ENCODE measurements at places on chromosomes 3 and 15. TPM values are rescaled to one million over a fixed set of nuclear protein-coding genes. Genes with fewer than 3 reads are reported as not detected.
A peak's percentile ranks its signal among the peaks of the same experiment; 100 is the strongest.

CADPS gene
- total RNA-seq = 0.26 TPM

NDN gene
- 54.7 TPM for total RNA-seq

CACNA1D gene
- total RNA-seq = 208 TPM

- DNase-seq = no peak
- no peaks in the 10 kb centered on the region for H3K36me3 ChIP-seq
- peaks cover 3% of the 10 kb centered on the region for H3K27me3 ChIP-seq
- no peak overlapping the region for H3K27ac ChIP-seq
- H3K4me3 ChIP-seq = no peak overlapping the region
- no peaks in the 10 kb centered on the region for H3K4me1 ChIP-seq
Measured at GRCh38 chr3:10775828-10776227, 40.2 kb upstream of the SLC6A11 start.

DNA sequence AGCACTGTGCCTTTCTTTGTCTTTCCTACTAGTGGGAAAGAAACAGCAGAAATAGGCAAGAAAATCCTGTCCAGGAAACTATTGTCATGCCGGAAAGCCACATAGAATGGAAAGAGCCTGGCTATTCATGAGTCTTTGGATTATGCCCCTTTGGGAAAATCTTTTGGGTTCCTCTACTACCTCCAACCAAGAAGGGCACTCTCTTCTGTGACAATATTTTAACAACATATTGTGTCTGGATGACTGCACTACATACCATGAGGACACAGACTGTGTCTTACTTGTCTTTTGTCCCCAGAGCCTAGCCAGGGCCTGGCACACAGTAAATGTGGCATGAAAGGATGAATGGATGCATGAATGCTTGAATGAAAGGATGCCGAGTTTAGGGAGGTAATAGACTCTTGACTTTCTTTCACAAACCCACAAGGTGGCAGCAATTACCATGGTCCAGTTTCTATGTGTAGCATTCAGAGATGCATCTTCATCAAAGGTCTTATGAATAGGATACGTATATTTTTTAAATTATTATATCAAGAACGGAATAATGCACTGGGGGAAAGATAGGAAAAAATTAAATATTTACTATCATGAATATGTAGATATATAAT is 30.3 kb downstream of the ARL14 start:
- no peaks in the 10 kb centered on the region for H3K27me3 ChIP-seq
- peak; percentile 34 for DNase-seq
- no peak overlapping the region for H3K27ac ChIP-seq
- H3K36me3 ChIP-seq = no peaks in the 10 kb centered on the region

DNA sequence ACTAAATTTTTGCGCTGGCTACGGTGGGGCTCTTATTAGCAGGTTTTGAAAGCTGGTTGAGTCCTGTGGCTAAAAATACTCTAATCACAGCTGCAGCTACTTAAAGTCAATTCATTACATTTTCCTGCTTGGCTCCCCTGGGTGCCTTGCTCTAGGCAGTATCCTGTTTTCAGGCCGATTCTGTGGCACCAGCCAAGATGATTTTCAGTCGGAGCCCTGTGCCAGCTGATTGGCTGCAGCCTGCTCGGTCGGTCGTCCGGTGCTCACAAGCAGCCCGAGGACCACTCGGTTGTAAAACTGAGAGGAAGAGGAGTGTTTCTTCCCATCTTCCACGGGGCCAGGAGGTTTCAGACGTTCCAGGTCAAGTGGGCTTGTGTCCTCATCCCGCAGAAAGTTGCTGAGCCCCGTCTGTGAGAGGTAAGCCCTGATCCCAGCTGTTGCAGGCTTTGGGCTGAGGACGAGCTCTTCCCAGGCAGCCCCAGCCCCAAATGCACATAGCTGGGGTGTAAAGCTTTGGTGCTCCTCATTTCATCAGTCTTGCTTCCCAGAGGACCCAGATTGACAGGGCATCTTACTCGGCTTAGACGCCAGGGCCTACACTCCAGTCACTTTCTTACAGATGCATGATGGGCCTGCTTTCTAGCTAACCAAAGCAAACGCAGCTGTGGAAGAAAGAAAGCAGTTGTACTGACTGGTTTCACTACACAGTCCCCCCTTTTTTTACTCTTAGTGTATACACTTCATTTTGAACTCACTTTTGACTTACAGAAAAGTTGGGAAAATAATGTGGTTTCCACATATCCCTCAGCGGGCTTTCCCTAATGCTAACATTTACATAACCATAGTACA is 15.9 kb downstream of the LYSMD4 start:
- no peak overlapping the region for H3K27ac ChIP-seq
- DNase-seq = no peak
- H3K36me3 ChIP-seq = peaks cover 21% of the 10 kb centered on the region
- H3K4me1 ChIP-seq = peaks cover 25% of the 10 kb centered on the region

DNA sequence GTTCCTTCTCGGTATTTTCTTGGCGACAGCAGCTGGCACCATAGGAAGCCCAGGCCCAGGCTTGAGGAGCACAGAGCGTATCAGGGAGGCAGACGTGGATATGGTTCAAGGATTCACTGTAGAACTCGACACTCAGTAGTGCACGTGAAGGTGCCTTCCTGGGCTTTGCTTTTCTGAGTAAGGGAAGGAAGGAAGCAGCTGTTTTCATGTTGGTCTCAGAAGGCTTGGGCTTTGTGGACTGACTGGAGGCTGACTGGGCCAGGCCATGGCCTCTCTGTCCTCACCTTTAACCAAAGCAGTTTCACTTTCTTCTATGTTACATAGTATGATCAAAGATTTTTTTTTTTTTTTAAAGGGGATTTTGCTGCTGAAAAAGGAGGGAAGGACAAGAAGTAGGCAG is 6.9 kb upstream of the GHRL start:
- H3K27me3 ChIP-seq = peaks cover 4% of the 10 kb centered on the region
- peak overlapping the region; percentile 73 for H3K4me3 ChIP-seq
- peaks cover 53% of the 10 kb centered on the region for H3K36me3 ChIP-seq
- peaks cover 22% of the 10 kb centered on the region for H3K4me1 ChIP-seq
- peak overlapping the region; percentile 42 for H3K27ac ChIP-seq
- no peak for DNase-seq

- H3K4me1 ChIP-seq = peaks cover 30% of the 10 kb centered on the region
- no peak overlapping the region for H3K27ac ChIP-seq
- H3K4me3 ChIP-seq = no peak overlapping the region
- no peak for DNase-seq
- no peaks in the 10 kb centered on the region for H3K36me3 ChIP-seq
Measured at GRCh38 chr3:18127174-18127858, 297.8 kb downstream of the SATB1 start.

DNA sequence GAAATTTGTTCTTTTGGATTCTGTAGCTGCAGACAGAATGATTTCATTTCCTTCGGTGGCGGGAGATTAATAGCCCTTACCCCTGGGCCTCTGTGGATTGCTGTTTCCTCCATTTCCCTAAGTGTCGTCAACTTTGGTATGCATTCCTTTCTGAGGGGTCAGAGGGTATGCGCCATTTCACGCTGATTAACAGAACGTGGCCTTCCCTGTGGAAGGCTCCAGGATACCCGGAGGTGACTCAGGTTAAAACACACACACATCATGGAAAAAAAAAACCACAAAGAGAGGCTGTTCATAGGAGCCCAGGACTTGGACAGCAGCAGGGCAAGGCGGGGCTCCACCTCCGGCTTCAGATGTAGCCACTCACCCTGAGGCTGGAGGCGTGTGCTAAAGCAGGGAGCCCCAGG is 51.9 kb downstream of the EPHB1 start:
- no peak overlapping the region for H3K4me3 ChIP-seq
- H3K27ac ChIP-seq = no peak overlapping the region
- peaks cover 25% of the 10 kb centered on the region for H3K4me1 ChIP-seq
- no peak for DNase-seq

DNA sequence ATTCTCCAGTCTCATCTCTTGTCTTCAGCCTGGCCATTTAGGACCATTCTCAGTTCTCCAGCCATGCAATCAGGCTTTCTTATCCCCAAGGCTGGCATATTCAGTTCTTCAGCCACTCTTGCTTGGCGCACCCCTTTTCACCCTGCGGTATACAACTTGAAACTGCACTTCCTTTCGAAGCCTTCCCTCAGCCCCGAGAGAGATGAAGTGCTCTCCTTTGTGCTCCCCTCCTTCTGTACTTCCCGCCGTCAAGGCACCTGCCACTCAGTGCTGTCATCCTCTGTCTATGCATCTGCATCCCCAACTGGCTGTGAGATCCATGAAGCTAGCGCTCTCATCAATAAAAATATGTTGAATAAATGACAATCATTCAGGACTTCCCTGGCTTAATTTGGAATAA is 45.7 kb downstream of the MORC1 start:
- H3K4me1 ChIP-seq = peaks cover 29% of the 10 kb centered on the region
- no peak for DNase-seq

GRCh38 chr15:92886042-92886537 is 14.0 kb upstream of the CHD2 start:
- DNase-seq = no peak
- peaks cover 34% of the 10 kb centered on the region for H3K4me1 ChIP-seq
- peaks cover 19% of the 10 kb centered on the region for H3K27me3 ChIP-seq
- peaks cover 55% of the 10 kb centered on the region for H3K36me3 ChIP-seq
- no peak overlapping the region for H3K27ac ChIP-seq

GRCh38 chr15:37107071-37107743 is 6.9 kb upstream of the MEIS2 start:
- H3K36me3 ChIP-seq = no peaks in the 10 kb centered on the region
- H3K4me1 ChIP-seq = peaks cover 37% of the 10 kb centered on the region
- peaks cover 25% of the 10 kb centered on the region for H3K27me3 ChIP-seq
- H3K27ac ChIP-seq = no peak overlapping the region
- peak overlapping the region; percentile 43 for H3K4me3 ChIP-seq

NR1D2 gene
- 17.2 TPM for total RNA-seq

MYO5A gene
- 9.1 TPM for total RNA-seq

GRCh38 chr3:186375443-186375842 is 13.4 kb upstream of the DGKG start:
- DNase-seq = no peak
- H3K4me3 ChIP-seq = no peak overlapping the region
- no peaks in the 10 kb centered on the region for H3K36me3 ChIP-seq
- peaks cover 6% of the 10 kb centered on the region for H3K27me3 ChIP-seq
- peaks cover 11% of the 10 kb centered on the region for H3K4me1 ChIP-seq
- H3K27ac ChIP-seq = no peak overlapping the region

TMCO5A gene
- not detected for total RNA-seq

GRCh38 chr3:172211123-172211522 is 171.7 kb downstream of the FNDC3B start:
- H3K4me1 ChIP-seq = peaks cover 20% of the 10 kb centered on the region
- peaks cover 16% of the 10 kb centered on the region for H3K36me3 ChIP-seq
- peaks cover 13% of the 10 kb centered on the region for H3K27me3 ChIP-seq
- no peak overlapping the region for H3K27ac ChIP-seq

ABI3BP gene
- total RNA-seq = 0.26 TPM

GRCh38 chr3:196927571-196928453 is 14.5 kb downstream of the NCBP2 start:
- H3K36me3 ChIP-seq = peaks cover 36% of the 10 kb centered on the region
- no peak overlapping the region for H3K27ac ChIP-seq
- DNase-seq = no peak
- H3K4me1 ChIP-seq = no peaks in the 10 kb centered on the region

DNA sequence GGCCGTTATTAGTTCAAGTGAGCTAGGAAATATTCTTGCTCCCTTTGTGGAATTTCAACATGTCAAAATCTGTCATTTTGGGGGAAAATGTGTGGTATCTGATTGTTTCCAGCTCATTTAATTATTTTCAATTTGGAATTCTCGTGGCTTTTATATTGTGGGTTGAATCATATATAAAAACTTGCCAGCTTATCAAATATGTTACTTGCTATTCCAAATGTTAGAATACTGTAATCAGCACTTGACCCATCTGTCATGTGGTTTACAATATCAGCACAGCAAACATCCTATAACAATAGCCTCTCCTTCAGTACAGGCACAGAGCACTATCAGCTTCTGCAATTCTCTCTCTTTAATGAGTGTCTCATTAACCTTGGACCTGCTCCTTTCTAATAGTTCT is 130.2 kb upstream of the FEZF2 start:
- no peaks in the 10 kb centered on the region for H3K36me3 ChIP-seq
- H3K4me3 ChIP-seq = no peak overlapping the region
- no peaks in the 10 kb centered on the region for H3K4me1 ChIP-seq
- peaks cover 2% of the 10 kb centered on the region for H3K27me3 ChIP-seq
- no peak overlapping the region for H3K27ac ChIP-seq

GRCh38 chr15:25620466-25620865 is 181.6 kb upstream of the UBE3A start:
- DNase-seq = no peak
- no peaks in the 10 kb centered on the region for H3K4me1 ChIP-seq
- H3K27me3 ChIP-seq = peaks cover 4% of the 10 kb centered on the region

SLC6A1 gene
- 7.5 TPM for total RNA-seq

DNA sequence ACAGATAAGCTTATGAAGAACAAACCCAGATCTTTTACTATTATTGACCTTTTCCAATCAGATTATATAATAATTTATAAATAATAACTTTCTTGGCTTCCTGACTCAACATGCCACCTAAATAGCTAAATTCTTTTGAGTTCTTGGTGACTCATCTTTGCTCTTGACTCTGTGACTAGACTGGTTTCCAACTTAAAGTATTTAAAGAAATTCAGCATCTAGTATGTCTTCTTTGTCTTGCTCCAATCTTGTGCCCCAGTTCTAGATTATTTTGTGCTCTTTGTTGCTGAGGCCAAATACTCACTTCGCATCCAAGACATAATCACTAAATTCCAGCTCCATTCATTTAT is 483.2 kb upstream of the TBL1XR1 start:
- no peak overlapping the region for H3K27ac ChIP-seq
- H3K4me3 ChIP-seq = no peak overlapping the region
- H3K36me3 ChIP-seq = no peaks in the 10 kb centered on the region
- peaks cover 57% of the 10 kb centered on the region for H3K4me1 ChIP-seq

DNA sequence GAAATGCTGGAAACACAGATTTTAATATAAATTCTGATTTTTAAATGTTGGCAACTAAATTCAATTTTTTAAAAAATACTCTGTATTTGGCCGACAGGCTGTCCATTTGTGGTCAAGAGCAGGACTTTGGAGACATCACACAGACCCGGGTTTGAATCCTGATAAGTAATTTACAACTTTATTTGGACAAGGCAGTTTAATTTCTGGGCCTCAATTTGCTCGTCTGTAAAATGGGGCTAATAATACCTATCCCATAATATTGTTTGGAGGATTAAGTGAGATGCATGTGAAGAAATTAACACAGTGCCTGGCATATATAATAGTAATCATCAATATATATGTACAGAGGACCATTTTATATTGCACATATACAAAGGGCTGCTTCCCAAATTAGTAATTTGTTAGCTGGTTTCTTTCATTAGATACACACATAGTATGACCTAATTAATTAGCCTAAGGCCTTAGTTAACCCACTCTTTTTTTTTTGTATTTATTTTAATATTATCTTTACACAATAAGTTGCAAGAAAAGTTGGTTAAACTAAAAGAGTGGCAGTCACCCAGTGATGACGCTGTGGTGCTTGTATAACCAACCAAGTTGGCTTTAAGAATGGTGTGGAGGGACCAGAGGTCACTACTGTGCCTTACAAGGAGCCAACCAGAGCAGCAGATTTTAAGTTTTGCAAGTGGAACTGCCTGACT is 665 bp downstream of the PIGB start:
- peaks cover 13% of the 10 kb centered on the region for H3K4me1 ChIP-seq
- H3K27me3 ChIP-seq = peaks cover 1% of the 10 kb centered on the region
- no peak for DNase-seq
- H3K27ac ChIP-seq = peak overlapping the region; percentile 30
